Erythroblast (primary cell): ENCODE measurements at places on chromosomes 16 and 17.

GRCh38 chr17:42678951-42679491 lies 2.2 kb upstream of the PLEKHH3 start:
- DNase-seq = peak; percentile 52

- DNase-seq = no peak
These were observed 77.0 kb upstream of the CA10 start for GRCh38 chr17:52235516-52235915.

- peak; percentile 77 for DNase-seq
These were observed 1.1 kb downstream of the NAA38 start for GRCh38 chr17:7856011-7856810.

DNA sequence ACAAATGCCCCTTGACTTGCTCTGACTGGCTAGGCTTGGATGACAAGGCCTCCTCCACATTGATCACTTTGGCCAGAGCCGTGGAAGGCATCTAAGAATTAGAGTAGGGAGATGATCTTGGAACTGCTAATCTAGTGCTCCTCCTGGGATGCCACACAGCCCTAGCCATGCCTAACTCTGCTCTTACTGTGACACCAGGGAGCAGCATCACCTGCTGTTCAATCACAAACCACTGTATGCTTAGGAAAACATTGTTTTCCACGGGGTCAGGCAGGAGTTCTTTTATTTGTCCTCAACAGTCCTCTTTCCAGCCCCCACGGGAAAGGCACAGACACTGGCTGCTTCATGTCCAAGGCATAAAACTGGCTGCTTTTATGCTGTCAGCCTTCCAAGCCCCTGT lies 46.3 kb downstream of the C16orf78 start:
- no peak for DNase-seq

DNA sequence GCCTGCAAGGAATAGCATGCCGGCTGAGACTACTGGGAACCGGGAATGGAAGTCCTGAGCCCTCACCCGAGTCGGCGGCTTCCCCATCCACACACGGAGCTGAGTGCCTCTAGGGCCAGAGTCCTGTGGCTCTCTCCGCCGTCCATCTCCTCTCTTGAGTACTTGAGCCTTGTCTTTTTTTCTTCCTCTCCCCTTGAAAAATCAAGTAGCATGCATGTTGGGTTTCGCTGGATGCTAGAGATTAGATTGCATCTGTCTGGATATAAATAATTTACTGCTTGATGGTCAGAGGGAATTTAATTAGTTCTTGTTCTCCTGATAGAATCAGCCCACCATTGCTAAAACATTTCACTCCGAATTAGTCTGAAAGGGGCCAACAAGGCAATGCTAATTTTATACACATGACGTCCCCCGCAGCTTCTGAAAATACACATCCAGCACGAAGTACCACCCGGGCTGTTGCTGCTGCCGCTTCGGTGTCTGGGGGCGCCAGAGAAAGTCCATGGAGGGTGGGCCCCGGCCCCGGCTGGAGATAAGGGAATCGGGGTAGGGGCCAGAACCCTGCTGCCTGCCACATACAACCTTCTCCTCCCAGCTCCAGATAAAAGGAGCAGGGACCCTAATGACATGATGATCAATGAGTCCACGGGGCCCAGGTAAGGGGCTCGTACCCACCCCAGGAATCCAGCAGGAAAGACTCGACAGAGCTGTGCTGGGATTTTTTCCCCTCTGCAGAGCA lies 48.5 kb downstream of the RBFOX3 start:
- no peak for DNase-seq
